Memory B cell (primary cell): ENCODE measurements at places on chromosomes 16 and 17.

GRCh38 chr17:73135766-73136165 lies 29.0 kb upstream of the SSTR2 start:
- DNase-seq = no peak
- peaks cover 12% of the 10 kb centered on the region for H3K4me1 ChIP-seq
- H3K4me3 ChIP-seq = no peak overlapping the region
- H3K36me3 ChIP-seq = no peaks in the 10 kb centered on the region

GRCh38 chr17:35169835-35170363 lies 22.3 kb downstream of the UNC45B start:
- no peak for DNase-seq
- no peak overlapping the region for H3K4me3 ChIP-seq
- H3K36me3 ChIP-seq = no peaks in the 10 kb centered on the region
- H3K4me1 ChIP-seq = no peaks in the 10 kb centered on the region

DNA sequence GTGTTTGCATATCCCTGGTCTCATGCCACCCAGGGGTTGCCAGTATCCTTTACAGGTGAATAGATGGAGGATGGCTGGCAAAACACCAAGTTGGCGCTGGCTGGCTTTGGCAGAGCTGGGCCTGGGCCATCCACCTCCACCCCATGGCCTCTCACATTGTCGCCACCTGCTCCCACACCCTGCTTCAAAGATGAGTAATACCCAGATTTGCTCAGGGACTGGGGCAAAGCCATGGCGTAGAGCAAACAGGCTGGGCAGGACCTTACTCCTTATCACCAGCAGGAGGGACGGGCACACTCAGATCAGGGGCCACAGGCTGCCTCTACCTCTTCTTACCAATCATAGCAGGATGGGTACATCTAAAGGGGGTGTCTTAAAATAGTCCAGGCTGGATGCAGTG lies 24.3 kb downstream of the PLA2G10 start:
- no peak overlapping the region for H3K4me3 ChIP-seq
- peaks cover 9% of the 10 kb centered on the region for H3K4me1 ChIP-seq
- no peaks in the 10 kb centered on the region for H3K27me3 ChIP-seq

DNA sequence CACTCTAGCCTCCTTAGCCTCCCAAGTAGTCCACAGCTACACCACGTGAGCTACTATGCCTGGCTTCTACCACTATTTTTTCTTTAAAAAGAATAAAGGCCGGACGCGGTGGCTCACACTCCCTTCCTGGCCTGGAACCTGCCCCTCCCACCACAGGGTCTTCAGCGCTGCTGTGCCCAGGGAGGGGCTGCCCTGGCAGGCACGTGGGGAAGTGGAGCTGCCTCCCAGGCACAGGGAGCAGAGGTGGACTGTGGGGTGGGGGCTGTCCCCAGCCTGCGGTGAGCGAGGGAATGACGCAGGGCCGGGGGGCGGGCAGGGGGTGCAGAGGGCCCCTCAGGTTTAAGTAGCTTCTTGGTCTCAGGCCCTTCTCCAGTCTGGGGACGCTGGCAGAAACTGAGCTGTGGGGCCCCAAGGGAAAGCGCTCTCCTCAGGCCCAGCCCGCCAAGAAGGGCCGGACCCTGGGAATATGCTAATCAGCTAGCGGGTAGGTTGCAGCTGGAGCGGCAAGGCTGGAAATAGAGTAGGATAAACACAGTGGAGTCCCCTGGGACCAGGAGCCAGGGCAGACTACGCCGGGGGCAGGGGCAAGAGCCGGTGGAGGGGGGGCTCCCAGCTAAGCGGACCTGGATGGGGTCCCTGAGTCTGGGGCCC lies 46.8 kb downstream of the TIMM22 start:
- DNase-seq = no peak
- H3K4me3 ChIP-seq = no peak overlapping the region
- H3K4me1 ChIP-seq = peaks cover 5% of the 10 kb centered on the region
- H3K27me3 ChIP-seq = no peaks in the 10 kb centered on the region
- H3K36me3 ChIP-seq = peaks cover 23% of the 10 kb centered on the region

DNA sequence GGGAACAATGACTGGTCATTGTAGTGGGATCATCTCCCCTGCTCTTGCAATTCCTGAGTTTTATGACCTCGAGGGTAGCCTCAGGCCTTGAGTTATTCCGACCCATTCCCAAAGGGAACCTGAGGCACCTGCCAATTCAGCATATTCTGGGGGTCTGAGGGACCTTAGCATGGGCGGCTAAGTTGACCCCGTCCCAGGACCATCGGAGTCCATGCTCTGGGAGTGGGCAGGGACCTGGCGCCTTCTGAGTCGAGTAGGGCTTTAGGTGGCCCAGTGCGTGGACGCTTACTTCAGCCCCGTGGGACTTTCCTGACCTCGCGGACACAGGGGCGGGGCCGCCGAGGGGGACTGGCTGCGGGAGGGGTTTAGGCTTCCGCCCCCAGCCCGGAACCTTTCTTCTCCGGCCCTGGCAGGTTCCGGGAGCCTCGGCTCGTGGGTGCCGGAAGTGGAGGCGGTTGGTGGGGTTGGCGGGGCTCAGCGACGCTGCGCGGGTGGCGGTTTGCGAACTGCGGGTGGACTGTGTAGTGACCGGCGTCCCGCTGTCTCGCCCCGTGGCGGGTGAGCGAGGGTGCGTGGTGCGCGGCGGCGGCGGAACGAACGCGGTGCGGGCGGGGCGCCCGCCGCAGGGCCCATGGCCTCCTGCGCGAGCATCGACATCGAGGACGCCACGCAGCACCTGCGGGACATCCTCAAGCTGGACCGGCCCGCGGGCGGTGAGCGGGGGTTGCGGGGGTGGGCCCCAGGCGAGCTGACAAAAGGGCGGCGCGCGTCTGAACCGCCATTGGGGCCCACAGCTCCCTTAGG lies at the start of gene EDC4:
TSS of gene EDC4 (plus strand) at position 422 of the 804 bp plus-strand sequence. CDS start at position 632, 210 bp downstream.
- H3K36me3 ChIP-seq = peaks cover 10% of the 10 kb centered on the region
- DNase-seq = peak; percentile 98
- peaks cover 23% of the 10 kb centered on the region for H3K4me1 ChIP-seq
- peak within 1 kb of the TSS; percentile 92 for H3K4me3 ChIP-seq
- no peaks in the 10 kb centered on the region for H3K27me3 ChIP-seq

DNA sequence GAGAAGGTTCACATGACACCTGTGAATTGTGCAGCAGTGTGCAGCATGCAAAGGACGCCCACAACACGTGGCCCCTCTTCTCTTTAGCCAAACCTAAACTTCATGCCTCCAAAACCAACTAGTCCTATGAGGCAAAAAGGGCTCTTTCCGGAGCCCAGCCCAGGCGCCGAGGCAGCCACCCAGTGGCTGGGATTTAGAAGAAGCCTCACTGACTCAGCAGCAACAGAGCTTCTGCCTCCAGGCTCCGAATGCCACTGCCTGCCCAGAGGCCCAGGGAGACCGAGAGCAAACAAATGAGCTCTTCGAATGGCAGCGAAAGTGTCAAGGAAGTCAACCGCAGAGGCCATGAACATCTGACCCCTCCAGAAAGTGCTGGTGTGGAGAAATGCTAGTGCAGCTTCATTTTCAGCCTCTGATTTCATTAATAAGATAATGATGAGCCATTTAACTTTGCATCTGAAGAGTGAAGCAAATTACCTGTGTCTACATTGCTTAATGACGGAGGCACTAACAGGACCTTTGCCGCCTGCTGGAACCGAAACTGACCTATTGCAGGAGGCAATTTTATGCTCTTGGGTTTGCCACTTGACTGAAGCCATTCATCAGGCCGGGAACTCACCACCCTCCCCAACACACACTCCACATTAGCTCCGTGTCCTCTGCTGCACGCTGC lies 157.7 kb upstream of the RPL38 start:
- no peak overlapping the region for H3K27ac ChIP-seq
- no peak for DNase-seq
- no peak overlapping the region for H3K4me3 ChIP-seq

DNA sequence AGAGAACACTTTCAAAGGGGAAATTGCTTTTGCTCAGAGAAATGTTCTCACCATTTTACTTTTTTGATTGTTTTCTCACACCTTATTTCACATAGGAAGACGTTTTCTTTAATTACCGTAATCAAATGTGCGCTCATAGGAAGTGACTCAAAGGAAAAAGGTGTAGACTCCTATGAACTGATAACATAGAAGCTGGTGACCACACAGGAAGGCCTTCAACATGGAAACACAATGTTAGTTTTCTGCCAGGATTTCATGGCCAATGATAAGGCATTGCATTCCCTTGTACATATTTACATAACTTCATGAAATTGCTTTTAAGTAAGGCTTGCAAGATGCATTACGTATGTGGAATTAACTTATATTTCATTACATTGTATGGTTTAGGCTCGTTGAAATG lies 40.9 kb upstream of the KCNJ16 start:
- H3K27me3 ChIP-seq = no peaks in the 10 kb centered on the region
- no peak for DNase-seq
- no peaks in the 10 kb centered on the region for H3K4me1 ChIP-seq
- no peak overlapping the region for H3K4me3 ChIP-seq
- no peak overlapping the region for H3K27ac ChIP-seq
- no peaks in the 10 kb centered on the region for H3K36me3 ChIP-seq

GRCh38 chr17:75315541-75316243 lies 26.5 kb upstream of the SLC25A19 start:
- no peaks in the 10 kb centered on the region for H3K27me3 ChIP-seq
- H3K4me1 ChIP-seq = peaks cover 47% of the 10 kb centered on the region
- peaks cover 10% of the 10 kb centered on the region for H3K36me3 ChIP-seq
- DNase-seq = no peak
- H3K27ac ChIP-seq = peak overlapping the region; percentile 87

DNA sequence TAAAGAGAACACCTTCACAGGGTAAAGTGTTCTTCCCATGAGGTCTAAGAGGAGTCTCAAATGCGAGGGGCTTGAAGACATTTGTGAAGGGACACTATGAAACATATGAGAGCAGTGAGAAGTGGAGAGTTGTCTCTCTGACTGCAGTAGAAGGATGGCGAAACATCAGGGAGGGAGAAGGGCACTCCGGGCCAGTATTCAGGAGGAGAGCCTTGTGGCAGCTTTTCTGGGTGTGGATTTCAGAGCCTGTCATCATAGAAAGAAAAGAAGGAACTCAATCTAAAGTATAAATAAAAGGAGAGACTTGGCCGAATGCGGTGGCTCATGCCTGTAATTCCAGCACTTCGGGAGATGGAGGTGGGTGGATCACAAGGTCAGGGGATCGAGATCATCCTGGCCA lies 117.2 kb downstream of the RBFOX1 start:
- no peaks in the 10 kb centered on the region for H3K4me1 ChIP-seq
- no peaks in the 10 kb centered on the region for H3K36me3 ChIP-seq
- H3K27ac ChIP-seq = no peak overlapping the region
- no peaks in the 10 kb centered on the region for H3K27me3 ChIP-seq
- H3K4me3 ChIP-seq = no peak overlapping the region

DNA sequence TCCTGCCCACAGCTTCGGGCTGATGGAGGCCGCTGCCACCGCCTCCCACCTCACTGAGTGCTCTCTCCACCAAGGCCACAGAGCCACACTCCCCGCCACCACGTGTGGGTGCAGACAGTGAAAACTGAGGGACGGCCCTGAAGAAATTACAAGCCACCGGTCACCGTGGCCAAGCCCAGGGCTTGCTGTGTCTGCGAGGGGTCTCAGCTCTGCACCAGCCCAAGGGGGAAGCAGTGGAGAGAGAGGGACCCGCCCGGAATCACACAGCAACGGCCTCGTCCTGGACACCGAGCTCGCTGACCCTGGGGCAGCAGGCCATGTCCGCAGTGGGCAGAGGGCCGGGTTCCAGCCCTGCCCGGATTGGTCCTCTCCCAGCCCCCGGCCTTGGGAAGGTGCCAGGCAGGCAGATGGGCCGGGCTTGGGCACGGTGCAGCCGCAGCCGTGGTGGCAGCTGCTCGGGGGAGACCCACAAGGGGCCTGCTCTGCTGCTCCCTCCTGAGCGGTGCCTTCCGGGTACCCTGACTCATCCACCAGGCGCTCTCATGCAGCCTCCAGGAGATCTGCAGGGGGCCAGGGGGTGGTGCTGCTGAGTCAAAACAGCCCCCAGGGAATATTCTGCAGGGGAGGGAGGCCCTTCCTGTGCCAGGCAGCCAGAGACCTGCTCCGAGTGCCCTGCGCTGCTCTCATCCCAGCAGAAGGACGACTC lies 52.0 kb downstream of the CBFA2T3 start:
- peak overlapping the region; percentile 24 for H3K27ac ChIP-seq
- peaks cover 36% of the 10 kb centered on the region for H3K4me1 ChIP-seq
- H3K4me3 ChIP-seq = peak overlapping the region; percentile 39
- no peaks in the 10 kb centered on the region for H3K27me3 ChIP-seq
- peak; percentile 69 for DNase-seq

DNA sequence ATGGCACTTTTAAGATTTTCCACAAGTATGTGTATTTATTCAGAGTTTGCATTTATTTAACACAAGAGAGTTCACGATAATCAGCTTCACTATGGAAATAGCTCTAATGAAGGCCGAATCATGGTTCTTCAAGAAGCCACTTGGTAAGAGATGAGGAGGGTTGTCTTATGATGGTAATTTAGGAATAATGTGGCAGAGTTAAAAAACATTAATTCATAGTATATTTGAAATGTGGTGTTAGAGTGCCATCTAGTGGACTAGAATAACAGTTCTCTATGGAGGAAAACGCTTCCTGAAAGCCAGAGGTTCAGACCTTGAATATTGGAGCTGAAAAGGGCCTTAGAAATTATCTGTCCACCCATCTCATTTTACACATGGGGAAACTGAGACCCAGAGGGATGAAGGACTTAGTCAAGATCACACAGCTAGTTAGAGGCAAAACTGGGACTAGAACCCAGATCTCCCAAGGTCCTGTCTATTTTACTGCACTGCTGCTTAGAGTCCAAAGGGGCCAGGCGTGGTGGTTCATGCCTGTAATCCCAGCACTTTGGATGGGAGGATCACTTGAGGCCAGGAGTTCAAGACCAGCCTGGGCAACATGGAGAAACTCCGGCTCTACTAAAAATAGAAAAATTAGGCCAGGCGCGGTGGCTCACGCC lies 33.8 kb upstream of the KPNB1 start:
- no peak overlapping the region for H3K4me3 ChIP-seq
- no peak for DNase-seq
- H3K27ac ChIP-seq = no peak overlapping the region
- H3K27me3 ChIP-seq = no peaks in the 10 kb centered on the region

DNA sequence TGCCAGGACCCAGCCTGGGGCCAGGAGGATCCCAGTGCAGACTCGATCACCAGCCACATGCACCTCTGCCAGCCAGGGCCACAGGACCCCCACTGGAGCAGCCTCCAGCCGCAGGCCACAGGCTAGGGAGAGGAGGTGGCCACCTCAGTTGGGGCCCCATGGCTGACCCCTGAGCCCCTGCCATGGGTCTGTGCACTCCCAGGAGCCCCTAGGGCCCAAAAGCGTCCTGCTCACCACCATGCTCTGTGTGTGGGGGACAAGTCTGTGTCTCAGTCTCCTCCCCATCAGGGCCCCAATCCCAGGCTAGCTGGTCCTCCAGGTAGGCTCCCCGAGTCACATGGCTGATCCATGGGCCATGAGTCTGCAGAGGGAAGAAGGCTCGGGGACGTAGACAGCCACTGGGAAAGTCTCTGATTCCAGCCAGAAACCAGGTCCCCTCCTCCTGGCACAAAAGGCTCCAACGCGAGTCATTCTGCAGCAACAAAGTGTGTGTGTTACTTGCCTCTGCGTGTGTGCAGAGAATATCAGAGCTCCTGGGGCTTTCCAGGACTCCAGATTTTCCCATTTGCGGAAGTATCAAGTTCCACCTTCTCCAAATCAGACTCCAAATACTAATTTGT lies 6.1 kb upstream of the PRSS8 start:
- peak overlapping the region; percentile 76 for H3K27ac ChIP-seq
- H3K27me3 ChIP-seq = peaks cover 4% of the 10 kb centered on the region
- H3K36me3 ChIP-seq = no peaks in the 10 kb centered on the region
- peaks cover 6% of the 10 kb centered on the region for H3K4me1 ChIP-seq
- no peak for DNase-seq
